ENCODE measurements at places on chromosomes 16 and 17.

GRCh38 chr16:78686601-78687000 lies 587.1 kb downstream of the WWOX start:
- DNase-seq, result no peak

DNA sequence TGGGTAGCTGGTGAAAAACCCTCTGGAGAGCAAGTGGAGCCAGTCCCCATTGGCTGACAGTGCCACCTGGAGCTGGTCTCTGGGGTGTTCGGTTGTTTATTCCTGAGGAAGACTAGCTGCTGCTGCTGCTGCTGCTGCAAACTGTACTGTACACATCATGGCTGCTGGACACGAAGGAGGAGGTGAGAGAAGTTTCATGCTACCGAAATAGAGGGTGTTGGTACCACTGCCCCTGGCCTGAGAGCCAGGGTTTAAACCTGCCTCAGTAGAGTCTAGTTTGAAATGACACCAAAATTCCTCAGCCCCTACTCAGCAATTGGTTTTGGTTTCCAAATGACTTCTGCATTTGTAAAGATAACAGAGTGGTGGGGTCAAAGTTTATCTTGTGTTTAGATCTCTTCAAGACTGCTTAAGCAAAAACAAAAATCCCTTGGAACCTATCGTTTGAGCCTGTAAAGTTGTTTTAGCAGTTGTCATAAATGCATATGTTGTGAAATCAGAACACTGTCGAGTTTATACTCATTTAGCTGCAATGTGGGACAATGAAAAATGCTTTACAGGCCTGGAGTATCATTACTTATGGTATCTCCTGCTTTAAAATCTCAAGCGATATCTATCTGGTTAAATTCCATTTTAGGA lies 40.8 kb downstream of the CYB5B start:
- no peak for DNase-seq

GRCh38 chr17:1232786-1233185 lies 37.5 kb upstream of the BHLHA9 start:
- DNase-seq, result no peak

DNA sequence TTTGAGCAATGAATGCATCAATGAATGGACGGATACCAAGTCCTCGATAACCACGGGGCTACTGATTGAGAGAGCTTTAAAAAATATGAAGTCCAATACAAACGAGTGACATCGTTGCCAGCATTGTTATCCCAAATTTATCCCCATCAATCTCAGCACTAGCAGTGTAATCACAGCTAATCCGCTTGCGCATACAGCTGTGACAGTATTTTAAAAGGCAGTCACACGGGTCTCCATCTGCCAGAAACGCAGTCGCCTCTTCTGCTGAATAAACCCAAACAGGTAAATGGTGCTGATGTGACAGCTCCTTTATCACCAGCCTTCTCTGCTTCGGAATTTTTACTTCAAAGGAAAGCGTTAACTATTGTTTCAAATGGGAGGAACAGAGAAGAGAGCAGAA lies 311.1 kb downstream of the XYLT1 start:
- no peak for DNase-seq

GRCh38 chr16:21603928-21604327 lies 4.6 kb downstream of the METTL9 start:
- no peak for DNase-seq

DNA sequence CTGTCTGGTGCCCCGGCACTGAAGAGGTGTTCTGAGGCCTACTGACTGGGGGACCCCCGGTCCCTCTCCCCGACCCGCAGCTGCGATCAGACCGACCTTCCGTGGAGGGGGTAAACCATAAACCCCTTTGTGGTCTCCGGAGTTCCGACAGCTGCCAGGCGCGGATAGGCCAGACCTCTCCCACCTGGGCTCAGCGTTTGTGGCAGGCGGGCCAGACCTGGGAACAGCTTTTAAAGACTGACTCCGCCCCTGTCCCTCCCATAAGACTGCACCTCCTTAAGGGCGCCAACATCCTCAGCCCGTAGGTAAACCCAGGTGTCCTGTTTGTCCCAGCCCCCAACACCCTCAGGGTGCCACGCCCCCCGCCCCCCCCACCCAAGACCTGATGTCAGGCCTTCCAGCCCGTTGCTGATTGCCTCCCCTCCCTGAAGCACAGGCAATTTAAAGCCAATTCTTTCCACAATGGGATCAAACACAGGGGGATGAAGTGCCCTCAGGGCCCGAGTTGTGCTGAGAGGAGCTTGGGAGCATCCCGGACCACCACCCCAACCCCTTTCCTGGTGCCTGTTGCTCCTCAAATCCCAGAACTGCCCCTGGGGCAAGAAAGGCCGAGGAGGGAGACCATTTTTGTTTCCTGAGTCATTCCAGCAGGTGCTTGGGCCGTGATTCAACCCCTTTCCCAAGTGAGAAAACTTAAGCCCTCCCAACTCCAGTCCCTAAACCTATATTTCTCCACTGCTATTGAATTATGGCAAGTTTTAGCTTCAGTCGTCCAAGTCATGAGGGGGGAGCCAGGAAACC lies at the start of gene SOX15:
TSS of gene SOX15 (minus strand) at position 204 of the 801 bp plus-strand sequence. CDS start 418 bp downstream, outside the sequence.
- no peak for DNase-seq

DNA sequence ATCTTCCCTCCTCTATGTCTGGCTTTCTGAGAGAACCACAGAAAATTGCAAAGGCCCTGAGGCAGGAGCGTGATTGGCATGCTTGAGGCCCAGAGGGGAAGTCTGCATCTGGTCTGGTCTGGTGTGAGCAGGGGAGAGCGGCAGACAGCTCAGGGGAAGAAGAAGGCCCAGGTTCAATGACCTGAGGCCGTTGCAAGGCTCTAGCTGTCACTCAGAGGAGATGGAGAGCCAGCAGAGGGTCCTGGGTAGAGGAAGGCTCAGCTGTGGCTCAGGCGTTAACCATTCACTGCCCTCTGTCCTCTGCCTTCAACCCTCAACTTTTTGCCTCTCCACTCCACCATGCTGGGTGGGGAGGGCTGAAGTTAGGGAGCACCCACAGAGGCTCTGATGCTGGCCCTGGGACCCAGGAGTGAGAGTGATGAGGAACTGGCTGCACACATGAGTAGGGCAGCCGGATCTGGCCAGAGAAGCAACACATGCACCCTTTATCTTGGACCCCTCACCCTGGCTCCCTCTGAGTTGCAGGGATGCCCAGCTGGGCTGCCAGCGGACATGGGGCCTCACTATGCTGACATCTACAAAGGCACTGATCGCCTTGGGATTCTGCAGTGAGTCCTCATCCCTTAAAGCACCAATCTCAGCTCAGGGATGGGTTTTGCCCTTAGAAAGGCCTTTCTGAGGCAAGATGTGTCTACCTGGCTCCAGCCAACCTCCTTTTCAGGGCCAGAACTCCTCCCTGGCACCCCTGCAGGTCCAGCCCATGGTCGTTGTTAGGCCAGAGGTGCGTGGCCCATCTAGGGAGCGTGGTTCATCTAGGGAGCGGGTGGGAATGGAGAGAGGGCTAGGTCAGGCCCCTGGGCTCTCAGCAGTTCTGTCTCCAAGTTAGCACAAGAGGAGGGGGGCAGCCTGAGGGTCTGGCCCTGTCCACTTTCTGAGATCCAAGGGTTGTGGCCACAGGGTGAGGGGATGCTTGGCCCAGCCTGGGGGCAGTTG lies 7.7 kb upstream of the KRTAP17-1 start:
- DNase-seq, result no peak

- DNase-seq, result no peak
Observed at GRCh38 chr16:75048054-75048453, 49.2 kb downstream of the ZNRF1 start.

DNA sequence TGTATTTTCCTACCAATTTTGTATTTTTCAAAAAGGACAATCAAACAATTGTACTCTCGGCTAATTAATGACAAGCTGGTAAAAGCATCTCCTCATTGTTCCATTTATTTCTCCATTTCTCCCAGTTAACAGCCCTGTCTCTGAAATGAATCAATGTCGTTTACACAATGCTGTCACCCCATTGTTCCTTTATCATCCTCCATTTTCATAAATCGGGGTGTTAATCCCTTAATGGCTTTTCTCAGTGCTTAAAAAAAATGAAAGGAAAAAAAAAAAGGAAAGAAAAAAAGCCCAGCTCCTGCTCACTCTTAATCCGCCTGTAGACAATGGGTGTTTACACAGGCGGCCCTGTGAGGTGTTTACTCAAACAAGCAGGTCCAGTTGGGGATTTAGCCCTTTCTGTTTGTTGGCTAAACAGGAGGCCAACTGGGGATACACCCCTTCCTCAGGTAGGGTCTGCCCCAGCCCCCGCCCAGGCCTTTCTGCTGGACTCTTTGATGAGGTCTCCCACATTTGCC lies 86.8 kb upstream of the SALL1 start:
- DNase-seq, result no peak
